ENCODE measurements at places on chromosomes 1 and 21. TPM values are rescaled to one million over a fixed set of nuclear protein-coding genes. Genes with fewer than 3 reads are reported as not detected.

LYST gene
- 0.21 TPM for polyA plus RNA-seq

GBP7 gene
- polyA plus RNA-seq = not detected

S100A7 gene
- polyA plus RNA-seq = not detected

EPHA8 gene
- 2.3 TPM for polyA plus RNA-seq

NBPF4 gene
- not detected for polyA plus RNA-seq

MYOM3 gene
- polyA plus RNA-seq = not detected

KRTAP12-2 gene
- not detected for polyA plus RNA-seq
